ENCODE measurements at places on chromosomes 16 and 17. TPM values are rescaled to one million over a fixed set of nuclear protein-coding genes. Genes with fewer than 3 reads are reported as not detected.

The RNF222 gene
- total RNA-seq = not detected

The NECAB2 gene
- total RNA-seq = 3.3 TPM

The CES4A gene
- 3.3 TPM for total RNA-seq

The TPPP3 gene
- total RNA-seq = 16.5 TPM

The KRTAP16-1 gene
- not detected for total RNA-seq

The SLC9A5 gene
- total RNA-seq = 1.4 TPM

The LYRM9 gene
- 1.9 TPM for total RNA-seq

The ALDH3A1 gene
- total RNA-seq = 777 TPM

The CD300LF gene
- total RNA-seq = not detected

The NOL11 gene
- total RNA-seq = 72.6 TPM

The FKBP10 gene
- total RNA-seq = 112 TPM

The PITPNM3 gene
- 2.2 TPM for total RNA-seq

The CSHL1 gene
- total RNA-seq = not detected

The CTF1 gene
- total RNA-seq = 0.39 TPM

The CDH5 gene
- total RNA-seq = 0.14 TPM

The PTGES3L gene
- 1.2 TPM for total RNA-seq

The SOCS3 gene
- 27.6 TPM for total RNA-seq

The TMEM204 gene
- not detected for total RNA-seq

The GPR139 gene
- not detected for total RNA-seq

The CCL17 gene
- total RNA-seq = not detected

The WDR45B gene
- 90.3 TPM for total RNA-seq

The HCRT gene
- total RNA-seq = not detected

The LGALS9B gene
- total RNA-seq = not detected
